ENCODE measurements at places on chromosomes 4 and X. TPM values are rescaled to one million over a fixed set of nuclear protein-coding genes. Genes with fewer than 3 reads are reported as not detected.

DNA sequence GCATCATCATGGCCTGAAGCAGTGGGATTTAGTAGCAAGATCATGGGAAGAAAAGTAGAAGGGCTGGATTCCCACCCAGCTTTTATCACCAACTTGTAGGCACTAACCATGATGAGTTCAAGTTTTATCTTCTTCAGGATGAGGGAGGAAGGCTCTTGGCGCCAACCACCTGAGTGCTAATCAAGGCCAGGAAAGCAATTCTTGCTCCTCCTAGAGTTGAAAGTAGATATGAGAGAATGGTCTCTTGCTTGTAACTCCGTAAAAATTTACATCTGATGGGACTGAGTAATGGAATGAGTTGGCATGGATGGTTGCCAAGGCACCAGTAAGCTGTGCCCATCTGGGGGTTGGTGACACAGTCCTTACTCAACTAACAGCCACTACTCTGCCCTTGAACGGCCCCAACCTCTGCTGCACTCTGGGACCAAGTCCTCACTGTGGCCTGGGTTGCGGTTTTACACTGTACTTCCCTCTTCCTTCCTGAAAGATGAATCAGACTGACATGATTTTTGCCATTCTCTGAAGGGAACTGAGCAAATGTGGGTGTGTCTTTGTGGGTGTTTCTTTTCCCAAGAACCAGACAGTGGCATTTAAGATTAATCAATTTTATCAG is 39.4 kb upstream of the NDP start:
- no peak for DNase-seq

DNA sequence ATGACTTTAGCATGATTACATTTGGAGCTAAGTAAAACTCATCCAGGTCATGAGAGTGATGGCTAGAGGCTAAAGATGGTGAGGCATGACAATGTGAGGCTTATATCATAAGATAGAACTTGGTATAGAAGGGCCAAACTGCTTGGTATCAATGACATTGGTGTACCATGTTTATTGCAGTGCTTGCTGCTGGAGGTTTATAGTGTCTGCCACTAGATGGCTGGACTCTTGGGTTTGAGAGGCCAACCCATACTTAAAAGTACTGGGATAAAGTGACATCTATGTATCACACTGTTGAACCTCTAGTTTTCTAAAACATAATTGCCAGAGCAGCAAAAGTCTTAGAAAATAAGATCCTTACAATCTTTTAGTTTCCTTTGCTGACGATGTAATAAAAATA is 83.0 kb upstream of the TACR3 start:
- no peak for DNase-seq

GRCh38 chr4:48720459-48720858 is 59.6 kb downstream of the FRYL start:
- DNase-seq: no peak

- no peak for DNase-seq
These were observed 31.6 kb downstream of the UBE2K start for GRCh38 chr4:39729557-39729956.

MAGEA10 gene
- polyA plus RNA-seq: not detected

All from HepG2 (cell line).